ENCODE measurements at places on chromosomes 3 and 15.
A peak's percentile ranks its signal among the peaks of the same experiment; 100 is the strongest.

DNA sequence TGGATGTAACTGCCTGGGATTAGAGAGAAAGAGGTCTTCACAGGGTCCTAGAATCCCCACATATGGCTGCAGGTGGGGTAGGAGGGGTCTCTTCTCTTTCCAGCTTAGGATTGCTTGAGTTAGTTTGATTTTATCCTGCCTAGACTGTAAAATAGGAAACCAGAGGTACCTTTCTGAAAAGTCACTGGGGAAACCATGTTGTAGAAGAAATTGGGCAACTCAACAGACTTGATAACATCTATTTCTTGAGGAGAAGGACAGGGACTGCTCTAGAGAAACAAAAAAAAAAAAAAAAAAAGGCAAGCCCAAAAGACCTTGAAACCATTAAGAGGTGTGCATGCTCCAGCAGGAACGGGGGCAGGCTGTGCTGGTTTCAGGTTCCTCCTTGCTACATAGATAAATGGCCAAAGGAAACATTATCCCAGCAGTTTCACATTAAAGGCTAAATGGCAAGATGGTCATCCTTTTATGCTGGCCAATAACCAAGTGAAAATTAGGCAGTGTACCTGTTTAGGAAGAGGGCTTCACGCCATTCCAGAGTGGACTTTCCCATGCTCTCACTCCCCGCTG is 116.1 kb downstream of the ALDH1A2 start:
- DNase-seq: no peak

GRCh38 chr3:32556332-32556731 is 14.3 kb downstream of the DYNC1LI1 start:
- DNase-seq: no peak

GRCh38 chr3:148866261-148866660 is 1.2 kb downstream of the CPA3 start:
- DNase-seq: no peak

- DNase-seq: no peak
Observed at GRCh38 chr3:123096731-123097130, 29.9 kb downstream of the PDIA5 start.

- peak; percentile 98 for DNase-seq
Observed at GRCh38 chr3:150216041-150216811, 191.9 kb upstream of the TSC22D2 start.

- no peak for DNase-seq
Observed at GRCh38 chr15:60340207-60340921, 57.4 kb downstream of the ANXA2 start.

GRCh38 chr15:38398134-38398533 is 55.8 kb upstream of the FAM98B start:
- DNase-seq: peak; percentile 32

- DNase-seq: no peak
Observed at GRCh38 chr3:50743643-50744042, 68.9 kb downstream of the DOCK3 start.

Measured in COLO829 (cell line).